ENCODE measurements at places on chromosomes 1 and 21.

DNA sequence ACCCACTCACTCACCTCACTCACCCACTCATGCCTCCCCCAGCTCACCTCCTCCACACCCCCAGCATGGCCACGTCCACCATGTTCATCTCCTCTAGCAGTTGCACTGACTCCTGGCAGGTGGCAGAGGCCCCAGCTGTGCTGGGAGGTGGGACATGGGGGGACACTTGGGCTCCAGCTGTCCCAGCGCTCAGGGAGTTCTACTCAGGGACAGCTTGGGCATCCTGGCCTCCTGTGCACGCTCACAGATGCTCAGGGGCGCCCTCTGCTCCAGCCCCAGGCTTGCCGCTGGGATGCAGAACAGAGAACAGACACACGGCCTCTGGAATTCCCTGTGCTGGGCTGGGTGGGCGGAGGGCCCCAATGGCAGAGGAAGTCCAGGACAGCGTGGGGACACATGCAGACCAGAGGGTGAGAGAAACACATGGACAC is 5.2 kb downstream of the KRTAP10-8 start:
- no peak for DNase-seq

DNA sequence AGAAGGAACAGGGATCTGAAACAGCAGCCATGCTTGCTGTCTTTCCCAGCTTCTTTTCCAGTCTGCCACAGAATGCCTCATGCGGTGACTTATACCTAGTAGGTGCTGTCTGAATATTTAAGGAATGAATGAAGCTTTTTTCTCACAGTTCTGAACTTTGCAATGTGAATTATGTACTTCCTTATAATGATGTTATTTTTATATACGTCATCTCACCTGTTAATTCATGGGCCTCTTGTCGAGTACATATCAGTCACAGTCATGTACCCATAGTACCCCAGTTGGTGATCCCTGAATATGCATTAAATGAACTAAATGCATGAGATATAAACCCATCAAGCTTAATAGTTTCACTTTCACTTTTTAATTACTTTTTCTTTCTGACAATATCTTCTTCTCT is 132.7 kb downstream of the NTNG1 start:
- DNase-seq, result no peak

GRCh38 chr1:228270032-228270431 is 62.2 kb downstream of the OBSCN start:
- no peak for DNase-seq

GRCh38 chr1:4944911-4945310 is 290.5 kb downstream of the AJAP1 start:
- no peak for DNase-seq

DNA sequence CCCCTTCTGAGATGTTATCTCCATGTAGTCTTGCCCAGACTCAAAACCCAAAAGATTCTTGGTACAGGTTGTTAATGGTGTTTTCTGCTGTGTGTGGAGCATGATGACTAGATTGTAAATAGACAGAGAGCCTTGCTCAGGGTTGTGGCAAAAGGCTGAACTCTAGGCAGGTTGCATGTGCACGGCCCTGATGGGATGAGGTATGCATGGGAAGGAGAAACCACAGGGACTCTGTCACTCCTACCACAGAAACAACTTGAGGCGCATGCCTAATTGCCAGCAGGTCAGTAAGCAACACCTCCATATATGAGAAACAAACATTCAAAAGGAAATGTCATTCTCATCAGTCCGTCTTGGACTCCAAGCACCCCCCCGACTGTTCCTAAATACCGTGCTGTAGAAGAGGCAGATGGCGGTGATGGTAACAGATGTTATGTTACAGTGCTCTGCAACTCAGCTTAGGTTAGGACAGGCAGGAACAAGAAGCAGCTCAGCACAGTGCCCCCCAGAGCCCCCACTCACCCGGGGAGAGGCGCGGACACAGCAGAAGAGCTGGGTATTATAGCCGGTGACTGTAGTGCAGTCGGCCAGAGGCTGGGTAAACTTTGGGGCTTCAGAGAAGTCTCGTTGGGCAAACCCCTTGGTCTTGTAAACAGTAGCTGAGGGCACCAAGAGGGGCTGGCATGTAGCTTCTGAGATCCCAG is 10.9 kb downstream of the MYBPHL start:
- no peak for DNase-seq

GRCh38 chr1:58864654-58865053 is 80.8 kb upstream of the JUN start:
- no peak for DNase-seq

DNA sequence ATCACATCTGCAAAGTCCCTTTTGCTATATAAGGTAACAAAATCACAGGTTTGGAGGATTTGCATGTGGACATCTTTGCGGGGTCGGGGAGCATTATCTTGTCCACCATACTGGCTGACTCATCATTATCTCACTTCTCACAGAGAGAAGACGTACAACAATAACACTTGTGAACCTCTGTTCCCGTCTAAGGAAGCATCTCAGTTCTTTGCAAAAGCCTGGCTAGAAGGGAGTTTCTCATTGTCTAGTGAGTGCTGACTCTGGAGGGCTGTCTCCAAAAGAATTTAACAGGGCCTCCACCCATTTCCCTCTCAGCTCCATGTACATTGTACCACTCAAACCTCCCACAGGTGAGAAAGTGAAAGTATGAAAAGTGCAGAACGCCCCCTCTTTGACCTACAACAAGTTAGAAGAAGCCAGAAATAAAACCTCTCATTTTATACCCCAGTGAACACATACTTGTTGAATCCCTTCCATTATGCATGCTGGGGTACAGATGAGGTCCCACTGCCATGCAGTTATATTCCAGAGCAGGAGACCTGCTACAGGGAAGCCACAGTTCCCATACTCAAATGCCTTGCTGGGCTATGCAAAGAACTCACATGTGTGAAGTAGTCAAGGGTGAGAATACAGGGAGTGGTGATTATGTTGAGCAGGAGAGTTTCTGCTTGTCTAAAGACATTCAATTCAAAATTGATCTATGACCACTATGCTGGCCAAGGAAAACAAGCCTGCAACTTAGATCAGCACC is 121.7 kb upstream of the PRDX6 start:
- no peak for DNase-seq

- peak; percentile 59 for DNase-seq
Observed at GRCh38 chr1:28056129-28056925, 32.1 kb downstream of the EYA3 start.

- DNase-seq, result no peak
Observed at GRCh38 chr1:38121231-38121680, 74.7 kb upstream of the POU3F1 start.

GRCh38 chr1:4932311-4933030 is 278.1 kb downstream of the AJAP1 start:
- DNase-seq, result no peak

DNA sequence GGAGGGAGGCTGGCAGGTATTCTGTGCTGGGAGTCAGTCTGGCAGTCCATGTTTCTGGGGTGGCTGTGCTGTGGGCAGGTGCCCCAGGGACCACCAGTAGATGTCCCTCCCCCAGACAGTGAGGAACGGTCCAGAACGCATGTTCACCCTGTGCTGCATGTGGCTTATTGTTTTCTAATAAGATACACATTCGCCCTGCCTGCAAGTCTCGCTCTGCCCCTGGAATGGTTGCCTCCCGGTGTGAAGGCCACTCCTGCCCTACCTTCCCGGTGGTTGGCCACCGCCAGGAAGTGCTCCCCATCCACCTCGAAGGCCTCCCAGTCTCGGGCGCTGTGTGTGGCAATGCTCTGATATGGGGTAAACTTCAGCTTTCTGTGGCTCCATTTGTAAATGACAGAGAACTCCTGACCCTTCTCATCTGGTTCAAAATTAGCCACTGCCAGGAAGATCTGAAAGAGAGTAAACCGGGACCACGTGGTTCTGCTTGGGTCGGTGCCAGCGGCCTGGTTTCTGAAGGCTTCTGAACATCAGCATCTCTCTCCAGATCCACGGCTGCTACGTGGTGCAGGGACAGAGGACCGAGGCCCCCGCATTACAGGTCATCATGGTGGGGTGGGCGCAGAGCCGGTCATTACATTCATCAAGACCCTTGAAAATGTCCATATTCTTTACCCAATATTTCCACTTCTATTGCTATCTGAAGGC is 14.5 kb downstream of the KRTAP10-1 start:
- no peak for DNase-seq

Measured in CD4-positive, alpha-beta T cell treated with Interleukin-15 for 4 hours (primary cell).